ENCODE measurements at places on chromosomes 7 and 10.
A peak's percentile ranks its signal among the peaks of the same experiment; 100 is the strongest.

DNA sequence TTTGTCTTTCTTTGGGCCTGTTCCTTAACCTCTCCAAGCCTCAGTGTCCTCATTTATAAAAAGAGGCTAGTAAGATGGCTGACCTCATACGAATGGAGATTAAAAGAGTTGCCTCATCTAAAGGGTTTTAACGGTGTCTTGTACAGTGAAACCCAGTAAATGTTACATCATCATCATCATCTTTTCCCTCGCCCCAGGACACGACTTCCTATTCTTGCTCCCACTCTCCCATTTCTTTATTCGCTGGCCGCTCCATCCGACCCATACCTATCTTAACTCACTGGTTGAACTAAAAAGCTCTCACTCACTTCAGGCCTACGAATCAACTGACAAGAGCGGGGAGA, 554 bp downstream of the FRA10AC1 start:
- no peak for DNase-seq

DNA sequence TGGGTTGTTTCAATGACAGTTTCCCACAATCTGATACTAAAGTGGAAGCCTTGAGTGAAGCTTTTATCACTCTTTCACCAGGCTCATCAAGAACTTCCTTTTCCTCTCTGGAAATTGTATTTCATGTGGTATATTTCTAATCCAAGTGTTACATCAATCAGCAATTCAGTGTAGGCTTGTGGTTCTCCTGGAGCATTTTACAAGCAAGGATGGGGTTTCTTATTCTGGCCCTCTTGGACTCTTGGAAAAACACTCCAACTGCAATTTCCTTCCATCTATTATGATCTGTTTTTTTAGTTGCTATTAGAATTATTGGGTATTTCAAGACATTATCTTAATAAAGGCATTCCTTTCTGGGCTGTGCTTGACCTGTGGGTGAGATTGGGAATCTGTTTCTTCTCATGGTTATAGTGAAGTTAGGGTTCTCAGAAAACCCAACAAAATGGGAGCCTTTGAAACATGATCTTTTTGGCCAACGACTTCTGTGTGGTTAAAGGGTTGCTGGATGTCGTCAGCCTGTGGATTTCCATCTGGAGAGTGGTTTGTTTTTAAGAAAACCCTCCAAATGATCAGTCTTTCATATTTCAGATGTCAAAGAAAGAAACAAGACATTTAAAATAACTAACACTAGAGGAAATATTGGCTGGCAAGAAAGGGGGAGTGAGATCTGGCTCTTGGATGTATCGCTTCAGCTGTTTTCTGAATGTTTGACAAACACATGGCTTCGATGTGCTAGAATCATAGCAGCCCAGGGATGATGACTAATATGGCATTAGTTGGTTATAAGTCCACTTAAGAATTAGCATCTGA, 540.2 kb downstream of the LRMDA start:
- no peak for DNase-seq

- no peak for DNase-seq
Measured at GRCh38 chr7:129774359-129774758, 162.8 kb downstream of the NRF1 start.

DNA sequence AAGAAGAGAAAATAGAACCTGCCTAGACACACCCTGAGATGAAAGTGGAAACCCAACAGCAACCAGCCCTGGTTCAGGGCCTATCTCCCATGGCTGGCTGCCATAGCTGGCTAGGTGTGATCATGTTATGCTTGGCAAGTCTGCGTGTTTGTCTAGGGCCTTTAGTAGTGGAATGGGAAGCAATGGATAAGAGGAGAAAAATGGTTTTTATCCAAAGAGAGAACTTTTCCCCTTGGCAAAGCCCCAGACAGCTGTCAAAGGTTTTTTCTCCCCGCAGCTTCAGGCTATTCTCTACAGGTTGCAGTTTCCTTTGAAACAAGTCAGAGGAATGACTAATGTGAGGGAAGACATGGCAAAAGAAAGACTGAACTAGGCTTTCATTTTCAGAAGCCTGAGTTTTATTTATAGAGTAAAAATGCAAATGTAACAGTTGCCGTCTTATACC, 161.5 kb downstream of the SEMA3D start:
- DNase-seq = no peak

DNA sequence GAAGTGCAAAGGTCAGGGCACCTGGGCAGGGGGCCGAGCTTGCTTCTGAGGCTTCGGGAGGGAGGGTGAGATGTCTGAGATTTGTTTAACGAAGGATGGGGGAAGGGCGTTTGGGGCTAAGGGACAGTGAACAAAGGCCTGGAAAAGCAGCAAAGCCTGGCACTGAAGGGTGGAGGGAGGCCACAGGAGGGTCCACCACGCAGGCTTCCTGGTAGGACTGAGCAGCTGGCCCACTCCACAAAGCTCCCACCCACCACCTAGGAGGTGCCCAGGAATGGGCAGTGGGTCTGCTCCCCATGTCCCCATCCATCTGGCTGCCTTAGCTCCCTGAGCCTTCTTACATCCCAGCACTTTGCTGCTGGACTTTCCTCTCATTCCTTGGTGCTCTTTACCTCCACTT, 39.4 kb upstream of the CXCL12 start:
- DNase-seq = no peak

GRCh38 chr10:127997937-127998336, 91.0 kb downstream of the PTPRE start:
- DNase-seq = no peak

GRCh38 chr7:96734343-96734742, 24.7 kb upstream of the SEM1 start:
- DNase-seq = no peak

DNA sequence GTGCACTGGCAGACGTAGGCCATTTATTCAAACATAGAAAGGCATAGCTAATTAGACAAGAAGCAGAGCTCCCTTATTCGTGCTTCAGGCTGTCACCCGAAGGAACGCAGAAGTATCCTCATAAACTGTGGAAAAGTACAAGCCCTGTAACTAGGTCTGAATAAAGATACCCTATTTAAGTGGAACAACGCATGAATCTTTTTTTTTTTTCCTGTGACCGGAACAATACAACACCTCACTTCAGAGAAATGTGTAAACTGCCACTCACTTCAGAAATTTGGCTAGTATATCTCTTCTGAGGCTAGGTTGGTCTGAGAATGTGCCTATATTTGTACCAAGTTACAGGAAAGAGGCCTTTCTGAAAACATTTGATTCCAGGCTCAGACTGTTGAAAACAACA, 8.0 kb upstream of the CSTF2T start:
- no peak for DNase-seq

- no peak for DNase-seq
Measured at GRCh38 chr10:13608246-13608853, 21.6 kb downstream of the PRPF18 start.

DNA sequence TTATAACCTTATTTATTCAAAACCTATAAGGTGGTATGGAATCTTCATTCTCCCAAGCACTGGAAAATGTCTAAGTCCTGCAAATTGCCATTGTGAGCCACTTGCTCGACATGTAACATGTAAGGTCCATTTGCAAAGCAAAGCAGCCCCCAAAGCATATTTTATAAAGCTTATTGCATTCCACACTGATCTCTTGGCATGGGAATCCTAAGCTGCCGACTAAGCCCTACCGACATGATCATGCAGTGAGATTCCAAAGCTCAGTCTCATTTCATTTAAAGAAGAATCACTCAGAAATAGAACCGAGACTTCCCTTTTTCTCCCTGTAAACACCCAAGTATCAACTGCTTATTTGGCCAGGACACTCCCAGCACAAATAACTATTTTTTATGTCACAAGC, 333.4 kb upstream of the MYO3A start:
- DNase-seq = no peak

- peak; percentile 44 for DNase-seq
Measured at GRCh38 chr7:107463139-107464078, 6.4 kb upstream of the GPR22 start.

- no peak for DNase-seq
Measured at GRCh38 chr7:134654104-134654775, 7.6 kb downstream of the BPGM start.

- DNase-seq = no peak
Measured at GRCh38 chr7:112023282-112023681, 182.9 kb downstream of the DOCK4 start.

DNA sequence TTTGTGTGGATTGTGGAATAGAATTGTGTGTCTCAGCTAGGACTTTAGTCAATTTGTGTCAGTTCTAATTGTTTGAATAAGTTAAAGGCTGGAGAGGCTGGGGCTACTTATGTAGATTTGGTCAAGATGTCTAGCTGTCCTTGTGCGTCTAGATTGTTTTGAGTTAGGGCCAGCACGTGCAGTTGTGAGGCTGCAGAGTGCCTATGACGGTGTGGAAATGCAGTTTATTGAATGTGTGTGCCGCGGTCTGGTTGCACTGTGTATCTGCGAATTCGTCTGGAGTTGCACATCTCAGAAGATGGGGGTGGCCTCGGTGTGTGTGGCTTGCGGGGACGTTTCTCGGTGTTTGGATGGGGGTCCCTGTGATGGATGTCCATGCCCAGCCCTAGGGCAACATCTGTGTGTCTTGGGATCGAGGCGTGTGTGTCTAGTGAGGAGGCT, 10.2 kb downstream of the EMX2 start:
- DNase-seq = no peak

DNA sequence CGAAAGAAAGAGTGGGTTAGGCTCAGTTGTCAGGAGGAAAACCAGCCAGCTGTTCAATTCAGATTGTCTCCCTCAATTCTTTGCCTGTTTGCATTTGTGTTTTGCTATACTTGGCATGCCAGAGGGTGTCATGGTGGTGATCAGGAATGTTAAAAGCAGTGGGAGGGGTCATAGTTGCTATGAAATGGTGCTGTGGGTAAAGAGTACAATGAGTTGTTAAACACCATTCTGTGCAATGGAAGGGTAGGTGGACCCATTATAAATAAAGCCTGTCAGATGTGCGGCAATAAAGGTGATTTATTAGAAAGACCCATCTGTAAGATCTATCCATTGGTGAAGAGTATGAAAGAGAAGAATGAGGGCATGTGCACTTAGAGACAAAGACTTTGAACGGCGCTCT, 82.2 kb downstream of the MRPL32 start:
- DNase-seq = peak; percentile 33

Measured in NCI-H1417 (cell line).